ENCODE measurements at places on chromosomes 12 and 14. TPM values are rescaled to one million over a fixed set of nuclear protein-coding genes. Genes with fewer than 3 reads are reported as not detected.

The ASPG gene
- under 0.01 TPM for total RNA-seq

The AQP2 gene
- total RNA-seq = not detected

The SERPINA5 gene
- total RNA-seq = not detected

The LMNTD1 gene
- total RNA-seq = 0.14 TPM

The KRT73 gene
- not detected for total RNA-seq

The TSPAN11 gene
- total RNA-seq = 0.07 TPM

The PLXNC1 gene
- 0.50 TPM for total RNA-seq

The KLHL33 gene
- total RNA-seq = not detected

The SPTB gene
- total RNA-seq = not detected

The TAS2R42 gene
- not detected for total RNA-seq

The ESR2 gene
- total RNA-seq = 0.07 TPM

The ACOT6 gene
- not detected for total RNA-seq

The LIN52 gene
- 6.4 TPM for total RNA-seq

The ASB2 gene
- under 0.01 TPM for total RNA-seq

Measured in nasal cavity respiratory epithelium epithelial cell of viscerocranial mucosa (primary cell).